ENCODE measurements at places on chromosomes 5 and 9.

DNA sequence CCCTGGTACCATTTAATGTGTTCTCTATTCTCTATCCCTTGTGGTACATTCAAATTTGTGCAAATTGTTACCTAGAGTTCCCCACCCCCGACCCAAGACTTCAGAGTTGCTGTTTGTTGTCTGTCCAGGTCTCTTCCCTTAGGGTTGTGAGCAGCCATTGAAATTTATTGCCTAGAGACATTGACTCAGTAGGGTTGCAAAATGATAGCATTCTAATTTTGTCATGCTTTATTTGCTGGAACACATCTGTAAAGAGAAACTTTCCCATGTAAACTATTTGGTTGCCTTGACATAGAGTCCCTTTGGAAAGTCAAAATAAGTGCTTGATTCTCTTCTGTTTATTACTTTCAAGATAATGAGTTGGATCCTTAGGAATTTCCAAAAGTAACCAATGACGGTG, 91.7 kb upstream of the KLF9 start:
- DNase-seq: no peak

DNA sequence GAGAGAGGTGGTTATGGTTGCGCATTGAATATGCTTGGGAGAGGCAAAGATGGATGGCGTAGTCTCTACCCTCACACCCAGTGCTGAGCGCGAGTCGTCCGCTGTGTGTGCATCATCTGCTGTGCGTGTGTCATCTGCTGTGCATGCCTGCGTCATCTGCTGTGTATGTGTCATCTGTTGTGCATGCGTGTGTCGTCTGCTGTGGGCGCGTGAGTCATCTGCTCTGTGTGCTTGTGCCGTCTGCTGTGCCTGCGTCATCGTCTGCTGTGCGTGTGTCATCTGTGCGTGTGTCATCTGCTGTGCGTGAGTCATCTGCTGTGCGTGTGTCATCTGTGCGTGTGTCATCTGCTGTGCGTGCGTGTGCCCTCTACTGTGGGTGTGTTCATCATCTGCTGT, 68.0 kb upstream of the IRX4 start:
- no peak for DNase-seq

DNA sequence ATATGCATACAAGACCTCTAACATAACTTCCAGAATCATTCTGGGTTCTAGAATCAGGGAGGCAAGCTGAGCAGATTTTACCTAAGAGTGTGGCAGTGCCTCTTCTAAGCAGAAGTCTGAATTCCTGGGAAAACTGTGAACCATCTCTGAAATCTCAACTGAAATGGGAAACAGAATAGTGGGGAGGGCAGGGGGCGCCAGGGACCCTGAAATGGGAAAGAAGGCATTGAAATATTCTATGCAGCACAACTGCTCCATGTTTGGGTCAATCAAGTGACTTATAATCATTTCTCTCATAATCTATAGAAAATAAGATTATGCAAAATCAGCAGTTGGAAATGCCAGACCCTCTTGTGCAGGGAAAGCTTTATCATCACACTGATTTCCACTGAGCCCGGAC, 156.1 kb downstream of the EBF1 start:
- DNase-seq: no peak

DNA sequence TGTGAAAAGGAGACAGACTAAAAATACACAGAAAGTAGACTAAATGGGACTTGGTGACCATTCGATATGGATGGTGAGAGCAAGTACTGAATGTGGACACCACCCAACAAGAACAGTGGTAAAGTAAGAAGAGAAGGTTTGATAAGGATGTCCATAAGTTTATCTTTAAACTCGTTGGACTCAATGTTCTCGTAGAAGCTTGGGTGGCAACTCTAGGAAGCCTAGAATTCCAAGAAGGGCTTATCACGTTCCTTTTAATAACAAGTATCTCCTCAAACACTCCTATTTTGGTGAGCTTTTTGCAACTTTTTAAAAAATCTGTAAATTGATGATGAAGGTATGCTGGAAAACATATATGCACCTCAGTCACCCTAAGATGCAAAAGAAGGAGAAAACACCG, 108.6 kb upstream of the CDH6 start:
- no peak for DNase-seq

GRCh38 chr5:37492778-37493555, 113.8 kb downstream of the WDR70 start:
- DNase-seq: no peak

- DNase-seq: no peak
Observed at GRCh38 chr5:110925398-110925797, 146.1 kb upstream of the TSLP start.

- DNase-seq: no peak
Observed at GRCh38 chr9:135968083-135968476, 6.9 kb upstream of the UBAC1 start.
